NCI-H2171 treated with DMSO at 0.1 percent for 48 hours (cell line): ENCODE measurements at places on chromosomes 3 and 15.

DNA sequence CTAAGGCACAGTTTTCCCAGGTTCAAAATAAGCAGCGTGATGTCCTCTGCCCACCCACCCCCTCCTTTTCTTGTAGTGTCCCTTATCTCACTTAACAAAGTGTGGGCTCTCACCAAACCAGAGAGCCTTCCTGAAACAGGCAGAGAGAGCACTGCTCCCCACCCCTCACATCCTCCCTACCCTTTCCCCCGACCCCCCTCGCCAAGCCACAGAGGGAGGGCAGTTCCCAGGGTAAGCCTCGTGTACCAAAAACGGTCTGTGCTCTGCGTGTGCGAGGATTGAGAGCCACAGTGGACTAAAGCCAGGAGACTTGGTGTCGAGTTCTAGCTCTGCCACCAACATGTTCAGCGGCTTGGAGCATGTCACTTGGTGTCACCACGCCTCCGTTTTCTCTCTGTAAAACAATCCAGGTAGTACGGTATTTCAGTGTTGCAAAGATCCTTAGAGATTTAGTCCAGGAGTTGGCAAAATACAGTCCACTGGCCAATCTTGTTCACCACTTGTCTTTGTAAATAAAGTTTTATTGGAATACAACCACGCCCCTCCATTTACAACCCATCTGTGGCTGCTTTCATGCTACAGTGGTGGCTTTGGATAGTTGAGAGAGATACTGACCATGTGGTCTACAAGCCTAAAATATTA lies 249.9 kb downstream of the OPA1 start:
- DNase-seq, result no peak

GRCh38 chr3:101009386-101009785 lies 16.2 kb upstream of the ABI3BP start:
- DNase-seq, result no peak

GRCh38 chr15:33994005-33994615 lies 25.8 kb downstream of the CHRM5 start:
- peak; percentile 41 for DNase-seq

DNA sequence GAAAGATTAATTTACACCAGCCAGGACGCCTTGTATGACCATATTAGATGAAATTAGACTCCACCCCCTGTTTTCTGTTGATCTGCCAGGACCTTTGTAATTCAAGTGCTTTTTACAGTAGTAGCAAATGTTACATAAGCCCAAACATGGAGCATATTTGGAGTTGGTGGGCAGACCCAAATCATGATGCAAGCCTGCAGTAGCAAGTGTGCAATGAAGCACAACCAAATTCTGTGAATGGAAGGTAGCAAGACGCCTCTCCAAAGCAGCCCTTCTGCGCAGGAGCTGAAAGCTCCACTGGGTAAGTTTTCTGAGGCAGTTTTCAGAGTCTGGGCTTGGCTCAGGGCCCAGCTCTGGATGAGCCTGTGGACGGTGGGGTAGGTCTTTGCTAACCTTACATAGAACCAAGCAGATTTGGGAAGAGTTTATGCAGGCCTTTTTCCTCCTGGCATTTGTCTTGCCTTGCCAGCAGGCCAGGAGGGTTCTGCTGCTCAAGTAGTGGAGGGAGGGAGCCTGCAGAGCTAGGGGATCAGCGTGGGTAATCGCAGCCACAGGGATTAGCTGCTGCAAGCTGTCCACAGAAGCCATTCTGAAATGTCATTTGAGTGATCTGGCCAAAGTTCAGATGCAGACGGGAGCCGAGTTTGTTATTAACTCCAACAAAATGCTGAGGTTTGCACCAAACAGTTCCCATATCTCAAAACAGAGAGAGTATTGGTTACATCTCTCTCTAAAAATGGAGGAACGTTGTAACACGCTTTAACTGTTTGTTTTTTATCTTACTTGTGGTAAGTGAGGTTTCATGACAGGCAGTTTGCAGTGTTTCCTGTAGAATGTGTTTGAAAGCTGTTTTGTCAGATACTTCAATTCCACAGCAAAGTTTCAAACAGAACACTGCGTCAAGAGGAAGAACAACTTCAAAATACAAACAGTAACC lies 55.4 kb downstream of the PSMD6 start:
- no peak for DNase-seq

GRCh38 chr3:9298236-9298635 lies 48.8 kb upstream of the SRGAP3 start:
- DNase-seq, result no peak

- peak; percentile 55 for DNase-seq
Measured at GRCh38 chr3:120214176-120214575, 70.8 kb downstream of the GPR156 start.

GRCh38 chr3:156211583-156211982 lies 91.2 kb downstream of the KCNAB1 start:
- DNase-seq, result no peak

- DNase-seq, result no peak
Measured at GRCh38 chr15:63495343-63495742, 9.1 kb upstream of the USP3 start.

- DNase-seq, result peak; percentile 34
Measured at GRCh38 chr3:47512416-47513124, 942 bp downstream of the ELP6 start.

DNA sequence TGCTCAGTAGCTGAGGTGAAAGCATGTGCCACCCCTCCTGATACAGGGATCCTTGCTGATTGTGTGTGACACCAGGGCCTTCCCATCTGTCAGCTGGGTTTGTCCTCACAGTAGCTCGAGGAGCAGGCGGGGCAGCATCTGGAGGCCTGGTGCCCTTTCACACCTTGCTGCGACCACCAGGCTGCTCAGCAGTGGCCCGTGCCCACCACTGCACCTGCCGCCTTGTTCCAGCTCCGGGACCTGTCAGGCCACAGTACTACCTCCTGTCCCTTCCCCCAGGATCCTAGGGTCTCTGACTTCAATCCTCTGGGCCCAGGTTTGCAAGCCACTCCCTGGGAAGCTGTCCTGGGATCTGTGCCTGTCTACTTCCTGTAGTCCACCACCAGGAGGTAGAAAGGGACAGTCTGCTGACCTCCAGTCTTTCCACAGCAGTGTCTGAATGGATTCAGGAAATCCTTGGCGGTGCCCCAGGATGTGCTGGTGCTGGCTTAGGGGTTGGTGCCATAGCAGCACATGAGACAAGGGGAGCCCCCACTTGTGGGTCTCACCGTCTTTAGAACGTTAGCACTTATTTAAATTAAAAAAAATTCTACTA lies 27.5 kb downstream of the APBA2 start:
- no peak for DNase-seq

- DNase-seq, result no peak
Measured at GRCh38 chr15:26662283-26662682, 110.6 kb downstream of the GABRB3 start.

DNA sequence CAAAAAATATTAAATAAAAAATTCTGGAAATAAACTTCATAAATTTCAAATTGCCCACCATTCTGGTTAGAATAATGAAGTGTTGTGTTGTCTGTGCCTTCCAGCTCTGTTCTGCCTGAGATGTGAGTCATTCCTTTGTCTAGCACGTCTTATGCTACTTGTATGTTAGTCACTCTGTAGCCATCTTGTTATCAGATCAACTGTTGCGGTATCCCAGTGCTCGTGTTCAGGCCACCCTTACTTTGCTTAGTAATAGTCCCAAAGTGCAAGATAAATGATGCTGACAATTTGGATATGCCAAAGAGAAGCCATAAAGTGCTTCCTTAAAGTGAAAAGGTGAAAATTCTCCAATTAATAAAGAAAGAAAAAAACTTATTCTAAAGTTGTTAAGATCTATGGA lies 527.5 kb downstream of the NAALADL2 start:
- no peak for DNase-seq

GRCh38 chr15:74427607-74428441 lies 5.9 kb downstream of the SEMA7A start:
- DNase-seq, result no peak

DNA sequence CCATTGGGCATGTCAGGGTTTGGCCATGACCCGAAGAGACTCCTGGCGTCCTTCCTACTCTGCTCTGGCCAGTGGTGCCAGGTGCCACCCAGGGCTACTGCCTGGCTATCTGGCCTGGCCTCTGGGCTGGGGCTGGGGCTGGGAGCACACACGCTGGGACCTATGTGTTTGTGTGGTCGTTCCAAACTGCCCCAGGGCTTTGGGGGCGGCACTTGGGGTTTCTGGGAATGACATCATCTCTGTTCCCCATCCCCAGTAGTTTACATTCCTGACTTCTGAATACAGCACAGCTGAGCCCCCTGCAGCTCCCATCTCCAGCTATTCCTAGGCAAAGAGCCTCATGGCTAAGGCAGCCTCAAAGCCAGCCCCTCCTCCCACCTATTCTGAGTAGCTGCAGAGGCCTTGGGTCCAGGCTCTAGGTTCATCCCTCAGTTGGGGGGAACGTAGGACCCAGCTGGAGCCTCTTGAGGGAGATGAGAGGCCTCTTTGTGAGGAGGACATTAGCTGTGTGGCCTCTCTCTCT lies 24.3 kb downstream of the PLEKHO2 start:
- no peak for DNase-seq

DNA sequence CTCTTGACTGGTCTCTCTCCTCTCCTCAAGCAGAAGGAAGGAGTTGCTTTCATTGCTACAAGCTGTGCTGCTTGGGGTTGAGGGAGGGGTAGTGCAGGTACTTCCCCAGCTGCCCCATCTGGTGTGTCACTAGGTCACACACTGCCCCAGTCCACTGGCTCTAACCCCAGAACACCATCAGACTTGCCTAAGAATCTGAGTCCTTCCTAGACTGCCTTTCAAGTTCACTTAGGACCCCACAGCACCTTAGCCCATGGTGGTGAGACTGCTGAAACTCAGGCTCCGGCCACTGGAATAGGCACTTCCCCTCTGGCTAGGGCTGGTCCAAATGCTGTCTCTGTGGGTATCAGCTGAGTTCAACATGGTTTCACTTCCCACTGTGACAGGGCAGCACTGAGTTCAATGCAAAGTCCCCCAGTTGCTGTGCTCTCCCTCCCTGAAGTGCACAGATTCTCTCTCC lies 279.7 kb upstream of the GOLGA6L4 start:
- DNase-seq, result no peak

DNA sequence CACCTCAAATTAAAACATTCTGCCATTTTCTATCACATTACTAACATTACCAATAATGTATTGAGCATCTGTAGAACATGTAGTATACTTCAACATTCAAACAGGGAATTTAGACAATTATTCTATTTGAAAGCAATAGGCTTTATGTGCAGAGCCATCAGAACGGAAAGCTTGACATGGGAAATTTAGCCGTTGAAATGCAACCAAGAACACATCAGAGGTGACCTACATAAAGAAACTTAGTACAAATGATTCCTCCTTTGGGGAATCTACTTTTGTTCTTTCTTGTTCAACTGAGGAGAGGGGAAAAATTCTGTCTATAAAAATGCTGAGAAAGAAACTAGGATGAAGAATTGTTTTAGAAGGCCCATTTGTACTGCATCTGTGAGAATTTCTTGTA lies 38.6 kb upstream of the RBMS3 start:
- DNase-seq, result no peak

GRCh38 chr15:61169904-61170695 lies 59.0 kb downstream of the RORA start:
- no peak for DNase-seq

DNA sequence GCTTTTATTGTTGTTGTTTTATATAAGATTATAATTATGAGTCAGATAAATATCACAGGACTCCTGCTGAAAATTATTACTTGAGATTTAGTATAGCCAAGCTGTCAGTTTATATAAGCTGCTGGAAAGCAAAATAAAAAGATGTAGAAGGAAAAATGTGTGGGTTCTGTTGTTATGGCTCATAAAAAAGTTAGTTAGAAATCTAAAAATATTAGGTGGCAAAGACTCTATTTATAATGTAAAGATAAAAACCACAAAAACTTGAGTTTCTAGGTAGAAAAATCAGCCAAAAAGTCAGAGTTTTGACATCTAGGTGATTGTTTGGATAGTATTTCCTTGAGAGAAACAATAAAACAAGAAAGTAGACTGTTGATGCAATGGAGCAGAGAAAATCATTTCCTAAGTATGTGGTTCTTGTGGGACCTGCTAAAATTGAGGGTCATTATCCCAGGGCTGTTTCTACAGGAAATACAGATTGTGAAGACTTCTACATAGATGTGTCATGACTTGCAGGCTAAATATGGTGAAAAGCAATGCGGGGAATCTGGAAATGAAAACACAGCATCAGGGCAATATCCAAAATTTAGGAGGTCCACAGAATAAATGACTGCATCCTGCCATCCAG lies 1109.6 kb upstream of the CADM2 start:
- DNase-seq, result no peak

GRCh38 chr3:59609657-59610348 lies 560.0 kb upstream of the CFAP20DC start:
- DNase-seq, result peak; percentile 89

GRCh38 chr15:101198031-101198575 lies 53.7 kb downstream of the CHSY1 start:
- no peak for DNase-seq

- no peak for DNase-seq
Measured at GRCh38 chr3:47469616-47470015, 6.1 kb downstream of the SCAP start.

DNA sequence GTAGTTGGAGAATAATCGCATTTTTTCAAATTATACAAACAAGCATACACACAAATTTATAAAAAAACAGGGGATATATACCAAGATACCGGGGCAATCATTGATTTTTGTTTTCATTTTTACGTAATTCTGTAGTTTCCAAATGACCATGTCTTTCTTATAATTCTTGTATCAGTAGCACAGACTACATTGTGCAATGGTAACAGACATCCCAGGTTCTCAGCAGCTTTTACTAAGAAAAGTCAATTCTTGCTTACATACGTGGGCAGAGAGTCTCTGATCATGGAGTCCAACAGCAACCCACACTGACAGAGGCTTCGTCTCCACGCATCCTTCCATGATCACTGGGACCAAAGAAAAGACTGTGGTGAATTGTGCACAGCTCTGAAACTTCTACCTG lies 441.3 kb downstream of the TBL1XR1 start:
- no peak for DNase-seq

DNA sequence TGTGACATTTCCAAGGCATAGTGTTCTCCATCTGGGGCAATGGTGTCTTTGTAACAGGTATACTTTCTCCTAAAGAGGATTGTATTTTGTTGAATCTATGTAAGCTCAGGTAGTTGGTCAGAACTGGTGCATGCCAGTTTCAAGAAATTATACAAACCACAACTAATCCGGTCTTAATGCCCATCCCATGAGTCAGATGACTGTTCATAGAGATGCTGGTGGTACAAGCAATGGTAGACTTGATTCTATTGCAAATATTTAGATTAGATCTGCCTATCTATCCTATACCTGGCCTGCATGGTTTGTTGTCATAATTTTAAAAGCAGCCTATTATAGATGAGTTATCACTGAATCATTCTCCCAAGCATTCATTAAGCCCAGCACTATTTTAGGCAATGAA lies 43.5 kb downstream of the ATP13A5 start:
- DNase-seq, result no peak

GRCh38 chr3:188067932-188068331 lies 86.0 kb upstream of the LPP start:
- DNase-seq, result no peak

- peak; percentile 52 for DNase-seq
Measured at GRCh38 chr3:127694467-127695215, 21.9 kb downstream of the ABTB1 start.

GRCh38 chr15:101159096-101159935 lies 92.5 kb downstream of the CHSY1 start:
- no peak for DNase-seq
